Testis (tissue), 5 donors: ENCODE measurements at places on chromosomes 13 and 19. TPM values are rescaled to one million over a fixed set of nuclear protein-coding genes. Genes with fewer than 3 reads are reported as not detected.

DNA sequence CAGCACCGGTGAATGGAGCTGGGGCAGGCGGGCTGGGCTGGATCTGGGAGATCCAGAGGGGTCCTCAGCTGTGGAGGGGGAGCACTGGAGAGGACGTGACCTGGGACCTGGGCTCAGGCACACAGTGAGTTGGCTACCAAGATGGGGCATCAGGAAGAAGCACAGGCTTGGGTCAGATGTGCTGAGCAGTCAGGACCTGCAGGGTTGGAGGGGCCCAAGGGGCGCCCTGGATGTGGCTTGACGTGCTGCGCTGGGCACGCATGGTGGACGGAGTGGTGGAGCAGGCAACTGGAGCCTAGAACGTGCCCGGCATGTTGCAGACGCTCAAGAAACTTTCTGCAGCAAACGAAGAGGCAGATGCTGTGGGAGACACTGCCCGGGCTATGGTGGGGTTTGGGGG is 20.7 kb downstream of the PIP5K1C start:
- H3K4me3 ChIP-seq = no peak overlapping the region
- H3K27me3 ChIP-seq = no peaks in the 10 kb centered on the region
- no peak for DNase-seq

- no peak overlapping the region for H3K4me3 ChIP-seq
- no peak for DNase-seq
- no peak overlapping the region for H3K27ac ChIP-seq
- H3K4me1 ChIP-seq = peaks cover 18% of the 10 kb centered on the region
Measured at GRCh38 chr13:113544071-113544891, 40.3 kb upstream of the TFDP1 start.

- H3K4me1 ChIP-seq = peaks cover 8% of the 10 kb centered on the region
- H3K4me3 ChIP-seq = no peak overlapping the region
- no peak for DNase-seq
- H3K36me3 ChIP-seq = no peaks in the 10 kb centered on the region
Measured at GRCh38 chr19:15396436-15396835, 16.8 kb upstream of the AKAP8 start.

- no peaks in the 10 kb centered on the region for H3K36me3 ChIP-seq
- peaks cover 16% of the 10 kb centered on the region for H3K4me1 ChIP-seq
- H3K27me3 ChIP-seq = no peaks in the 10 kb centered on the region
- H3K27ac ChIP-seq = peak overlapping the region; percentile 94
Measured at GRCh38 chr19:55603581-55604292, 1.7 kb upstream of the ZNF865 start.

DNA sequence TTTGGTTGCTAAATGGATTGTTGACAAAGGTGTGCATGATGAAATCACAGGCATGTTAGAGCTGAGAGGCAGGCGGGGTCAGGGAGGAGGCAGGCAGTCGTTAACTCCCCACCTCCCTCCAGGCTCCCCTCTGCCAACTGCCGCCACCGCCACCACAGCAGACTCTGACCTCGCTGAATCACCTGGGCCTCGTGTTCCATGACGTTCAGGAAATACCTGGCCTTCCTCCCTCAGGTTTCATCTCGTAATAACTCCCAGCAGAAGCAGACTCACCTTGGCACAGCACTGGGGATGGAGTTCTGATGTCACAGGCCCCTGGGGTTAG is 198.5 kb downstream of the KATNAL1 start:
- H3K4me1 ChIP-seq = peaks cover 5% of the 10 kb centered on the region
- no peak overlapping the region for H3K27ac ChIP-seq
- no peak for DNase-seq
- H3K36me3 ChIP-seq = no peaks in the 10 kb centered on the region
- no peaks in the 10 kb centered on the region for H3K27me3 ChIP-seq

GRCh38 chr13:78187781-78188180 is 269.1 kb upstream of the EDNRB start:
- H3K27me3 ChIP-seq = no peaks in the 10 kb centered on the region
- H3K27ac ChIP-seq = no peak overlapping the region
- H3K4me3 ChIP-seq = no peak overlapping the region

DNA sequence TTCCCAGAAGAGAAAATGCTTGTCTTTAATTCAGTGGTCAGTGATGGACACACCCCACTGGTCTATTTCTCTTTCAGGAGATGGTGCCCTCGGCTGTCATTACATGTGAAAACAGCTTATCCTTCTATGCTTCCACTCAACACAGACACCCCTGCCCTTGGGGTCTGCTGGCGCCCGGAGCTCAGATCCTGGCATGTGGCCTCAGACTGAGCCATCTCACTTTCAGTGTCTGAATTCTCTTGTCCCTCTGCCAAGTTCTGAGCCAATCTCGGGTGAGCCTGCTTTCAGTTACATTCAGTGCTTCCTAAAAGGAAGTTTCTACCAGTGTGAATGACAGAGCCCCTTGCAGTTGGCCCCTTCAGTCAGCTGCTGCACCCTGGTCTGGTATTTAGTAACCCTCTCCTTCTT is 293.6 kb downstream of the DNAJC15 start:
- no peak overlapping the region for H3K27ac ChIP-seq
- no peak overlapping the region for H3K4me3 ChIP-seq
- DNase-seq = peak; percentile 34
- H3K36me3 ChIP-seq = no peaks in the 10 kb centered on the region
- peaks cover 4% of the 10 kb centered on the region for H3K4me1 ChIP-seq
- H3K27me3 ChIP-seq = no peaks in the 10 kb centered on the region

- H3K36me3 ChIP-seq = no peaks in the 10 kb centered on the region
- no peak overlapping the region for H3K27ac ChIP-seq
- no peak for DNase-seq
Measured at GRCh38 chr19:23527797-23528196, 132.5 kb upstream of the ZNF91 start.

DNA sequence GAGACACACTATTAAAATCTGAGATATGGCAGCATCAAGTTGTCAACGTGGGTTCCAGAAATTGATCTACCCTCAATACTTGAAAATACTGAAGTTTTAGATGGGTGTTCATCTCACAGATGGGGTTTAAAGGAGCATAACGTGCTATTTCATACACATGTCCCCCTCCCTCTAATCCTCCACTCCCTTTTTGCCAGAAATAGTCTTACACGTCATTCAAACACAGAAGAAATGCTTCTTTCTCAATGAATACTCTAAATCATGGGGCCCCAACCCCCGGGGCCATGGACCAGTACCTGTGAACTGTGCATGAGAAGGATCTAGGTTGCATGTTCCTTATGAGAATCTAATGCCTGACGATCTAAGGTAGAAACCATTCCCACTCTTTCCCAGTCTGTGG is 19.6 kb downstream of the KLF12 start:
- no peak overlapping the region for H3K27ac ChIP-seq
- DNase-seq = no peak
- H3K4me3 ChIP-seq = no peak overlapping the region
- no peaks in the 10 kb centered on the region for H3K27me3 ChIP-seq
- H3K4me1 ChIP-seq = no peaks in the 10 kb centered on the region

DNA sequence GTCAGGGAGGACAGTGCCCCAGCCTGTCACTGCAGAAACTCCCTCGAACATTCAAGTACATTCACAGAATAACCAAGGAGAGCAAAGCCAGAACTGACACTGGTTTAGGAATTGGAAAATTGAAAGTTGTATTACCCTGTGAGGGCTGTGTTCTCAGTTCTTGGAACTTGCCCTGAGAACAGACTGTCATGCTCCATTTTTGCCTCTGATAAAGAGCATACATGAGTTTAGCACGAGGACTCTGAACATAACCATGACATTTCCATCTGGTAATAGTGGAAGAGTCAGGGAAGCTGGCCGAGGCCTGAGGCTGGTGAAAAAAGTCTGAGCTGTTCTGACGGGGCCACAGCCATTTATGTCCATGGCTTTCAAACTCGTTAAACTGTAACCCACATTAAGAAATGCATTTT is 15.2 kb upstream of the SLC25A30 start:
- H3K27me3 ChIP-seq = no peaks in the 10 kb centered on the region
- no peak for DNase-seq
- no peaks in the 10 kb centered on the region for H3K4me1 ChIP-seq
- peak overlapping the region; percentile 78 for H3K27ac ChIP-seq
- no peaks in the 10 kb centered on the region for H3K36me3 ChIP-seq
- H3K4me3 ChIP-seq = no peak overlapping the region

GRCh38 chr13:23205807-23206206 is 25.0 kb downstream of the SGCG start:
- no peak overlapping the region for H3K4me3 ChIP-seq
- DNase-seq = no peak
- no peaks in the 10 kb centered on the region for H3K36me3 ChIP-seq
- H3K27ac ChIP-seq = no peak overlapping the region
- no peaks in the 10 kb centered on the region for H3K27me3 ChIP-seq
- no peaks in the 10 kb centered on the region for H3K4me1 ChIP-seq

DNA sequence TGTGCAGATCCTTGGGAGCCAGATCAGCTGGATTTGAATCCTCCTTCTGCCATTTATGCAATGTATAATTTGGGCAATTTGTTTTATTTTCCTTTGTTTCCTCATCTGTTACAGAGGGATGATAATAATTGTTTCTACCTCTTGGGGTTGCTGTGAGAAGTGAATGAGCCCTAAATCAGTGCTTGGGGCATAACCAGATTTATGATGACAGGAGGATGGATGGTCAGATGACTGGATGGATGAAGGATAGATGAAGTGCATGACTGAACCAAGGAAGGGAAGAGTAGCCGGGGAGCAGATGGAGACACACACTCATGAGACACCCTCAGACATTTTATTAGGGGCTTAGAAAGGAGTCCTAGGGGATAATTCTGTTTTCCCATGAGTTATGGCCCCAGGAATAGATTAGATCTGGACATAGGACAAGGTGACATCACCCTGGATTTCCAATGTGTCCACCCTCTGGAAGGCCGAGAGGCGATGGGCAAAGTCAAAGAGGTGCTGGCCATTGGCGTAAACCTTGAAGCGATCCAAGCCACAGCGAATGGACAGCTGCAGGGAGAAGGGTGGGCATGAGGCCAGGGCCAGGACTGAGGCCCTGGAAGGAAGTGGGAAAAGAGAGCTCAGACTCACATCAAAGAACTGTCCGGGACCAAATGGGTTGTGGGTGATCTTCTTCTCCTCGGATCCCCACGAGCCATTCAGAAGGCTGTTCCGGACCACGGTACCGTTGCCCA is 11.2 kb downstream of the LGALS4 start:
- H3K36me3 ChIP-seq = no peaks in the 10 kb centered on the region
- H3K27ac ChIP-seq = no peak overlapping the region
- no peaks in the 10 kb centered on the region for H3K27me3 ChIP-seq
- no peak overlapping the region for H3K4me3 ChIP-seq

DNA sequence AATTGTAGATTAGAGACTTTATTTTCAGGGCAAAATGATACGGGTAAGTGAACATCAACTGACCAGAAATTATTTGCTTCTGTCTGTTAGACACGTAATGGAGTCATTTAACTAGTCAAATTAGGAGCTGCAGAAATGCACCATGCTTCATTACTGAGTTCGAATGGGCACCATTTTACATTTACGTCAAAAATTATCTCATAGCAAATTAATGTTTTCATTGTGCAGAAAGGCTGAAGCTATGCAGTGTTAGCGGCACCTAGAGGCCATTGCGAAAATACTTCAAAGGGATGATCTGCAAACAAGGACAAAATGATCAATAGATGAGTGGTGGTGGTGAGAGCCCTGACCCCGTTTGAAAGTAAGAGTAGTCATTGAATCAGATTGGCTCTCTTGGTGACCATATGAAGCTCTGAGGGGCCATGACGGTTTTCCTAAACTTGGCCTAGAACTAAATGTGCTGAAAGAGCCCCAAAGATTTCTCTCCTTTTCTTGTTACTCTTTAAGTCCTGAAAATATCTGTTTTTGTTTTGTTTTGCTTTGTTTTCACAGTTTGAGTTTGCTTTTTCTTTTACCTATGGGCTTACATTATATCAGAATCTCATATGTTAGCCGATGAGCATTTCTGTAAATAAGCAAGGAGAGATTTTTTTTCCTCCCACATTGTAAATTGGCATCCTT is 277.9 kb downstream of the ZNF536 start:
- H3K27ac ChIP-seq = no peak overlapping the region
- H3K4me1 ChIP-seq = peaks cover 3% of the 10 kb centered on the region
- no peaks in the 10 kb centered on the region for H3K36me3 ChIP-seq
- no peaks in the 10 kb centered on the region for H3K27me3 ChIP-seq

DNA sequence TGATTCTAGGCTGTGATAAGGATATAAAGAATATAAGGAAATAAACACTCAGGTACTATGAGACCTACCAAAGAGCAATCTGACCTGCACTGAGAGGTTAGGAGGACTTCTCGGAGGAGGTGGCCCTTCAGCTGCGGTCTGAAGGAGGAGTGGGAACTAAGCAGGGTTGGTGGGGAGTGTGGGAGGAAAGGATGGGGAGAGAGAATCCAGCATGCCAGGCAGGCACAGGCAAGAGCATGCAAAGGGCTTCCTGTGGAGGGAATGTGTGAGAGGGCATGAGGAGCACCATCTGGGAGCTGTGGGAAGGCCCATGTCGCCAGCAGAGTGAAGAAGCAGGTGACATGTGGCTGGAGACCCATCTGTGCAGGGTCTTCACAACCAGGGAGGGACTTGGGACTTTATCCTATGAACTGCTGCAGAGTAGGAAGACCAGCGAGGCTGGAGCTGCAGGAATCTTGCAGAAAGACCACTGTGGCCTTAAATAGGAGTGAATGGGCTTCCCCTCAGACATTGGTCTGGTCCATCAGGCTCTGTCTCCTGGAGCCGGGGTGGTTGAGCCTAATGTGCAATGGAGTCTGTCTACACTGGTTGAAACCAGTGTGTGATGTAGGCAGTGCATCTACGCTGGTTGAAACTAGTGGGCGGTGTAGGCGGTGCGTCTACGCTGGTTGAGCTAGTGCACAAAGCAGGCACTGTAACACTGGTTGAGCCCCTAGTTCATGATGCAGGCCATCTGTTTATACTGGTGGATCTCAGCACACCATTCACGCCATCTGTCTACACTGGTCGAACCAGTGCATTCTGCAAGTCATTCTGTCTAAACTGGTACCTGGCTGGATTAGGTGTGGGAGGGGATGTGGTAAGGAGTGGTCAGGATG is 6.4 kb downstream of the CHST8 start:
- no peaks in the 10 kb centered on the region for H3K27me3 ChIP-seq
- no peak for DNase-seq
- no peak overlapping the region for H3K27ac ChIP-seq
- no peaks in the 10 kb centered on the region for H3K36me3 ChIP-seq
- H3K4me1 ChIP-seq = no peaks in the 10 kb centered on the region

ZNF835 gene
- 4.9 TPM for total RNA-seq

LENG8 gene
- total RNA-seq = 507 TPM

NLRP12 gene
- 0.16 TPM for total RNA-seq
